ENCODE measurements at places on chromosomes 7 and 10.

GRCh38 chr10:114349522-114350215, 54.6 kb downstream of the AFAP1L2 start:
- H3K27ac ChIP-seq, result peak overlapping the region; percentile 8
- DNase-seq, result no peak
- no peak overlapping the region for H3K4me3 ChIP-seq
- no peaks in the 10 kb centered on the region for H3K27me3 ChIP-seq
- H3K4me1 ChIP-seq, result no peaks in the 10 kb centered on the region

- H3K4me1 ChIP-seq, result no peaks in the 10 kb centered on the region
- H3K36me3 ChIP-seq, result no peaks in the 10 kb centered on the region
- H3K27me3 ChIP-seq, result no peaks in the 10 kb centered on the region
- no peak for DNase-seq
- H3K4me3 ChIP-seq, result no peak overlapping the region
- no peak overlapping the region for H3K27ac ChIP-seq
These were observed 59.2 kb downstream of the ZNF503 start for GRCh38 chr10:75342397-75342796.

GRCh38 chr7:134474828-134475227, 15.9 kb upstream of the AKR1B1 start:
- no peak overlapping the region for H3K27ac ChIP-seq
- no peaks in the 10 kb centered on the region for H3K27me3 ChIP-seq
- DNase-seq, result no peak
- no peak overlapping the region for H3K4me3 ChIP-seq

DNA sequence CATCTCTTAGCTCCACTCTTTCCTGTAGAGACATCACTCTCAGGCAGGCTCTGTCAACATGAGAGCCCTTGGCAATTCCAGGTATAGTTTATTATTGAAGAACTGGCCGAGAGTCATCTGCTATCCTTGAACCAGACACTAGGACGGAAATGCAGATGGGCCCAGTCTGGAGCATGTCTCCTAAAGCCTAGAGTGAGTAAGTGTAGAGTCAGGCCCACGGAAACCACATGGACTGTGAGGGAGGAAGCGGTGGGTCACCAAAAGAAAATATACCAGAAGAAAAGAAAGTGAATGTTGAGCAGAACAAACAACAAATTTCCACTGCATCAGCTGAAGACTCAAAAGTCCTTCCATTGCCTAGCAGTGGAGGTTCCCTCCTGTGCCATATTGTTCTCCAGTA, 15.7 kb upstream of the RELN start:
- H3K4me3 ChIP-seq, result no peak overlapping the region
- DNase-seq, result no peak
- H3K27me3 ChIP-seq, result no peaks in the 10 kb centered on the region
- H3K36me3 ChIP-seq, result no peaks in the 10 kb centered on the region

DNA sequence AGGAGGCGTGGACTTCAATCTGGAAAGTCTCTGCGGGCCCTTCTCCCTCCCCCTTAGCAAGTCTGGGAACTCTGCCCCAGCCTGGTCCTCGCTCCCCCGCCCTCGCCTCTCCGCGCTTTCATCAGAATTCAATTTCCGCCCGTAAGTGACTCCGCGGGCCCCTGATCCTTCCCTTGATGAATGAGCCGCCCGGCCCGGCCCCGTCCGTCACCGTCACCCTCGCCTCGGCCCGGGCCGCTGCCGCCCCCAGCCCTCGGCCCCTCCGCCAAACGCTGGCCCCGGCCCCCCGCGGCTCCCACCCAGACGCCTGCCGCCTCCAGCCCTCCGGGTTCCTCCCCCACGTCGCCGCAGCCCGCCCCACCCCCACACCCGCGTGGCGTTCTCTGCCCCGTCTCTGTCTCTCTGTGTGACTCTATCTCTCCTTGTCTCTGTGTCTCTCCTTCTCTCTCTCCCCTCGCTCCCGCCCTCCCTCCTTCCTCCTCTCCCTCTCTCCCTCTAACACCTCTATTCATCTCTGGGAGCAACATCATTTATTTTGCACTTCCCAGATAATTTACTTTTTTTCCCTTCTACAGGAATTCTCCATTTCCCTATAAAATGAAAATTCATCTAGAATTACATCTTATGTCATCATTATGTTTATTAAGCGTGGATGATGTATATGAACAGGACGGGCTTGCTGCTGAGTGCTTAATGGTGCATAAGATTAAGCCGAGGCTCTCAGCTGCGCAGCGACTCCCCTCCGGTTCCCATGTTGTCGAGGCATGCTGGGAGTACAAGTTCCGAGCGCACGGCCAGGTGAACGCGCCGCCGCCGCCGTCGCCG, 91.2 kb upstream of the PAX2 start:
- no peak overlapping the region for H3K4me3 ChIP-seq
- peaks cover 61% of the 10 kb centered on the region for H3K27me3 ChIP-seq
- no peaks in the 10 kb centered on the region for H3K4me1 ChIP-seq

DNA sequence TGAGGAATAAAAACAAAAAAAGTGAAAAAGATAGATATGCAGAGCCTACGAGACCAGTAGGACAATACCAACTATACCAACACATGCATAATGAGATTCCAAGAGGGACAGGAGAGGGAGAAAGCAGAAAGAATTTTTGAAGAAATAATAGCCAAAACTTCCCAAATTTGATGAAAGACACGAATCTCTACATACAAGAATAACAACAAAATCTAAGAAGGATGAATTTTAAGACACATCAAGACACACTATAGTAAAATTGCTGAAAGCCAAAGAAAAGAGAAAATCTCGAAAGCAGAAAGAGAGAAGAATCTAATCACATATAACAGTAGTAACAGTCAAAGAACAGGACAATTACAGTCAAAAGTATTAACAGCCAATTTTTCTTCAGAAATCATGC, 7.5 kb upstream of the MAT1A start:
- H3K27ac ChIP-seq, result no peak overlapping the region
- no peak for DNase-seq
- H3K27me3 ChIP-seq, result no peaks in the 10 kb centered on the region
- no peaks in the 10 kb centered on the region for H3K36me3 ChIP-seq

DNA sequence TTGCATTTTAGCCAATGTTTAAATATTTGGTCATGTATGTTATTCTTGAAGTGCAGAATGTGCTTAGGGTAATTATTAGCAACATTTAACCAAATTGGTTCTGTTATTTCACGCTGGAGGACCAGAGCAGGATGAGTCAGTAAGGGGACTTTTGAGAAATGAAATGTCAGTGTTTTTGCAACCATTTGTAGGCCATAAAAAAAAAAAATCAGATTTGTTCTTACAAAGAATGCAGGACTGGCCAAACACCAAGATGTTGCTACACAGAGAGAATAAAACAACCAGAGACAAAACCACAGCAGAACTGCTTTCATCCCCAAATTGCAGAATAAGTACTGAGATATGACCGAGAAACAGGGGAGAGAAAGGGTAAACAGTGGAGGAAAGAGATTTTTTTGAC, 62.1 kb downstream of the TPST1 start:
- H3K4me3 ChIP-seq, result no peak overlapping the region
- H3K36me3 ChIP-seq, result no peaks in the 10 kb centered on the region
- H3K4me1 ChIP-seq, result peaks cover 13% of the 10 kb centered on the region
- DNase-seq, result no peak

- H3K4me3 ChIP-seq, result no peak overlapping the region
- DNase-seq, result no peak
- no peak overlapping the region for H3K27ac ChIP-seq
- H3K4me1 ChIP-seq, result no peaks in the 10 kb centered on the region
These were observed 74.1 kb upstream of the PTPRZ1 start for GRCh38 chr7:121798896-121799295.

DNA sequence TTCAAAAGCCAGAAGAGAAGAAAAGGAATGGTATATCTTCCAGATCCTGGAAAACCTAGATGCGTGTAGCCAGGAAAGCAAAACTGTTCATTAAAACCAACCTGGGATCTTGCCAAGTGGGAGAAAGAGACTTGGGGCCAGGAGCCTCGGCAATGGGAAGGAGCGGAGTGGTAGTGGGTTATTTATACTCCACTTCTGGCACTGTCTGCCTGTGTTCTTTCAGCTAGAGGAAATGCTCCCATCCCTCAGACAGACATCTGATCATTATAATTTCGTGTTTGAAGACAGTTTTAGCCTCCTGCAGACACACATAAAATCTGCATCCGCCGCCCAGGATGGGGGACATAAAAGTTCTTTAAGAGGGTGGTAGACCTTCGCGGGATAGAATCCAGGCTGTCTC, 421.6 kb downstream of the RPS24 start:
- no peak overlapping the region for H3K27ac ChIP-seq
- no peak for DNase-seq
- no peaks in the 10 kb centered on the region for H3K4me1 ChIP-seq
- no peaks in the 10 kb centered on the region for H3K36me3 ChIP-seq
- no peaks in the 10 kb centered on the region for H3K27me3 ChIP-seq
- no peak overlapping the region for H3K4me3 ChIP-seq

All from heart left ventricle (tissue), 16 donors.